Inflammatory macrophage treated with lipopolysaccharide for 1 hour (primary cell): ENCODE measurements at places on chromosomes 1 and 21.

- no peak for DNase-seq
Observed at GRCh38 chr1:96519851-96520578, 201.6 kb upstream of the PTBP2 start.

- peak; percentile 36 for DNase-seq
Observed at GRCh38 chr1:160134791-160135572, 16.4 kb upstream of the ATP1A4 start.

- DNase-seq: no peak
Observed at GRCh38 chr1:154327466-154328317, 2.4 kb downstream of the ATP8B2 start.

GRCh38 chr21:41683815-41684214 is 83.0 kb downstream of the RIPK4 start:
- DNase-seq: no peak

GRCh38 chr1:66330722-66331141 is 203.2 kb upstream of the SGIP1 start:
- DNase-seq: no peak

- DNase-seq: no peak
Observed at GRCh38 chr1:79662596-79662995, 656.1 kb upstream of the ADGRL4 start.

DNA sequence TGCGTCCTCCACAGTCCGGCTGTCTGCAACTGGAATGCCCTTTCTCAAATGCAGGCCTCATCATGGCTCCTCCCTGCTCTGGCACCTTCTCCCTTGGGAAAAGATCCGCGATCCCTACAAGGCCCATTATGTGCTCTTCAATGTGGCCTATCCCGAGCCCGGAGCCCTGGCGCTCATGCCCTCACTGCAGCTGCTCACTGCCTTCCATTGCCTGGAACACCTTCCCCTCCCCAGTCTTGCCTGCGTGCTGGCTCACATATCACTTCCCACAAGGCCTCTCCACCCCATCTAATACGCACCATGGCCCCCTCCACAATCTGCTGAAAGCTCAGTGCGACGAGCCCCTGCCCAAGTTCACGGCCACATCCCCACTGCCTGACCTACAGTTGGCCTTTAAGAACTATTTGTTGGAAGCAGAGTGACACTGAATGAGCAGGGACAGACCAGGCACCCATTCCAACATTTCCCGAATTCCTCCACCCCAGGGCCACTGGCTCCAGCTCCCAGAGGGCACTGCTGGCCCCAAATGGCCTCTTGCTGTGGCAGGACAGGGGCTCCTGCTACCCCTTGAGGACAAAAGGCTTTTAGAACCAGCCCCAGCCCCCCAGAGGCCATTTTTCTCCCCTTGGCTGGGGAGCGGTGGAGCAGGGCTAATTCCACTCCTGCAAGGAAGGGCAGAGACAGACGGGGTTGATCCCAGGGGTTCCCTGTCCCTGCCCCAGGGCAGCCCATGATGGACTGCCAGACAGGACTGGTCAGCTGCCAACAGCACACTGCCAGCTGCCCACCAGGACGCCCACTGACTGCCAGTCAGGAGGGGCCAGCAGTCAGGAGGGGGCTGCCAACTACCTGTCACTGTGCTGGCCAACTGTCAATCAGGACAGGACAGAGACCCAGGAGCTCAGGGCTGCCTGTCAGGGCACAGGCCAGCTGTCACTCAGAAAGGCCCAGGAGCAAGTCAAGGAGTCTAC is 64.8 kb downstream of the DHRS3 start:
- DNase-seq: no peak

GRCh38 chr1:112522621-112523020 is 13.9 kb downstream of the WNT2B start:
- no peak for DNase-seq

DNA sequence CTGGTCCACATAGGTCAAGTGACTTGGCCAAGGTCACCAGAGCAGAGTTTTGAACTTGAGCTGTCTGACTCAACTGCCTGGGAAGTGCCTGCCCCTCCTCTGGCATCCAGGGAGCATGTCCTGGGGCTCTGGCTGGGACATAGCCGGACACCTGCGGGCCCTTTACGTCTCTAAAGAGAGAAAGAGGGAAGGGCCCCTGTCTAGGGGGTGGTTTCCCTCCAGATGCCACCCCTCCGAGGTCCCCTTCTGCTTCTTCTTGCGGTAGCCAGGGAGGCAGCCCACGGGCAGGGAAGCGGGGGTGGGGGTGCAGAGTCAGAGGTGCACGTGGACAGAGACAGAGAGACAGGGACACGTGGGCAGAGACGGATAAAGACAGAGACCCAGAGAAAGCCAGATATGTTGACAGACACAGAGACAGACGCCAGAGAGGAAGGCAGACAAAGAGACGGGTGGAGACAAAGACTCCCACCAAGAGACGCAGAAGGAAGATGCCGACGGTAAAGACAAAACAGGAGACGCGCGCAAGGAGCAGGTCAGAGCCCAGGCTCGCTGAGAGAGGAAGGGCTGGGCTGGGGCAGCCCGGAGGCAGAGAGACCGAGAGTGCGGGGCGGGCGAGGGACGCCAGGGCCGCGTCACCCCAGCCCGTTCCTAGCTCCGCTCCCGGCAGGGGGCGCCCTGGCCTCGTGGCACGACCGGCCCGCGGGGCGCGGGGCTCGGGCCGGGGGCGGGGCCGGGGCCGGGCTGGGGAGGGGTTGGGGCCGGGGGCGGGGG is 458 bp upstream of the ALPL start:
- peak; percentile 66 for DNase-seq

GRCh38 chr21:34546542-34546941 is 34.5 kb upstream of the KCNE1 start:
- DNase-seq: peak; percentile 65

GRCh38 chr1:94737124-94737998 is 82.8 kb upstream of the SLC44A3 start:
- DNase-seq: no peak

- peak; percentile 16 for DNase-seq
Observed at GRCh38 chr1:227961651-227962466, 14.1 kb upstream of the WNT9A start.

- DNase-seq: no peak
Observed at GRCh38 chr1:173383351-173383750, 93.8 kb upstream of the PRDX6 start.

- DNase-seq: no peak
Observed at GRCh38 chr1:182270731-182271130, 120.9 kb downstream of the GLUL start.

DNA sequence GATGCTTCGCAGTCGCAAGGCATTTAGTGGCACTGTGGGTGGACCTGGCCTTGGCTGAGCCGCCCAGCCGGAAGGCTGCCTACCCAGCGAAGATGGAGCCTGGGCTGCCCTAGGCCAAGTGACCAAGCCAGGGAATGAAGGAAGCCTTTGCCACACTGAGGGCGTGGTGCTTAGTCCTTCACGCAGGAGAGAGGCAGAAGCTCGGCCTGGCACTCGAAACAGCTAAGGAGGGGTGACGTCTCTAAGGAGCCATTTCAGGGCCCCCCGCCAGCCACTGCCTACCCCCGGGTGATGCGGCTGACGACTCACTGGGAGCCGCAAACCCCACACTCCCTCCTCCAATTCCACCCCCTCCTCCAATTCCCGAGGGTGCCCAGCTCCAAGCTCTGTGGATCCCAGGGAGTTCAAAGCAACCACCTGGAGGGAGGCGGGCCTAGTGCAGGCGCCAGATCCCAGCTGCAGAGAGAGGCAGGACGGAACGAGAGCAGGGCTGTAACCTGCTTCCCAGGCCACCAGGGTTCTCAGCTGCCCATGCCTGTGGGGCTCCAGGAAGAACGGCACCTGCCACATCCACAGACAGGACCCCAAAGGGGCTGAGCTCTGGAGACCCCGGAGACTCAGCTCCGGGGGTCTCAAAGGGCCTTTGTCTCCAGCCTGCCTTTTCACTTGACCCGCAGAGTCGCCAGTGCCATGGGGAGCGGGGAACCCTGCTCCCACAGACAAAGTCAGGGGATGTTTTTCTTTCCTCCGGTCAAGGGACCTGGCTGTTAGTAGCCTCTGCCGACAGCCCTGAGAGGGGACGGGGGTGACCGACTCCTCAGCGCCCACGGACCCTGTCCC is 75.8 kb downstream of the ARHGEF16 start:
- no peak for DNase-seq

GRCh38 chr1:54287176-54287650 is 87.2 kb downstream of the MRPL37 start:
- DNase-seq: peak; percentile 52

DNA sequence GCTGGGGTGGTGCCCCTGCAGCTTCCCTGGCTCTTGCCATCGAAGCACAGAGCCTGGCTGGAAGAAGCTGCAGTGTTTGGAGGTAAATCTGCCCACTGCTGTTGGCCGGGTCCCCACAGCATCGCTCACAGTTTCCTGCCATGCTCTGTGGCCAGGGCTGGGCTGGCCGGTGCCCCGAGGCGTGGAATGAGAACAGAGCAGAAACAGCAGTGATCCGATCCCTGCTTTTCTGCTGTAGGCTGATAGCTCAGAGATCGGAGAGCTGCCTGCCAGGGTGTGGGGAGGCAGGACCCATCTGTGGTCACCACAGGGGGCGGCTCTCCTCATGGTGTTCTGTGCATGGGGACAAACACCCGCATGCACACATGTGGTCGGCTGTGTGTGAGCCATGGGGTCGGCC is 11.5 kb downstream of the SLC45A1 start:
- no peak for DNase-seq

DNA sequence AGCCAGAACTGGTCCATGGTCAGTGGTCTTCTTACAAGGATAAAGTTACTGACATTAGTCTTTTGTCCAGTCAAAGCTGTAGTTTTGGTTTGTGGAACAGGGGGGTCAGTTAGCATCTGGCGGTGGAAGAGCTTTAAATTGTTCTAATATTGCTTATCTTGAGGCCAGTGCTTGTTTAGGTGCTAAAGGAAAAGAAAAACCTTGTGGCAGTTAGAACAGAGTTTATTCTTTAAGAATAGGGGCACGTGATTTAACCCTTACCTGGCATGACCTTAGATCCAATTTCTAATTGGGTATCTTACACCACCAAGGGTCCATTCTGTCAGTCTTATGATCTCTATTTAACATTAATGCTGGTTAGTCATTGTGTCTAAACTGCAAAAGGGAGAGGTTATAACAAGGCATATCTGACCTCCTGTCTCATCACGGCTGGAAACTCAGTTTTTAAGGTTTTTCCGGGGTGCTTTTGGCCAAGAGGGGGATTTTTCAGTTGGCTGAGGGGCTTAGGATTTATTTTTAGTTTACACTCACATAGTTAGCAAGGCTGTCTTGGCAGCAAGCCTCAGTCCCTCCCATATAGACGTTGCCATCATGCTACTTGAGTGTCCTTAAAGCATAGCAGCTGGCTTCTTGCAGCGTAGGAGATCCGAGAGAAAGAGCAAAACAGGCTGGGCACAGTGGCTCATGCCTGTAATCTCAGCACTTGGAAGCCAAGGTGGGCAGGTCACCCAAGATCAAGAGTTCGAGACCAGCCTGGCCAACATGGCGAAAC is 60.1 kb upstream of the FAM89A start:
- DNase-seq: no peak

- DNase-seq: no peak
Observed at GRCh38 chr1:162166917-162167615, 97.6 kb downstream of the NOS1AP start.

DNA sequence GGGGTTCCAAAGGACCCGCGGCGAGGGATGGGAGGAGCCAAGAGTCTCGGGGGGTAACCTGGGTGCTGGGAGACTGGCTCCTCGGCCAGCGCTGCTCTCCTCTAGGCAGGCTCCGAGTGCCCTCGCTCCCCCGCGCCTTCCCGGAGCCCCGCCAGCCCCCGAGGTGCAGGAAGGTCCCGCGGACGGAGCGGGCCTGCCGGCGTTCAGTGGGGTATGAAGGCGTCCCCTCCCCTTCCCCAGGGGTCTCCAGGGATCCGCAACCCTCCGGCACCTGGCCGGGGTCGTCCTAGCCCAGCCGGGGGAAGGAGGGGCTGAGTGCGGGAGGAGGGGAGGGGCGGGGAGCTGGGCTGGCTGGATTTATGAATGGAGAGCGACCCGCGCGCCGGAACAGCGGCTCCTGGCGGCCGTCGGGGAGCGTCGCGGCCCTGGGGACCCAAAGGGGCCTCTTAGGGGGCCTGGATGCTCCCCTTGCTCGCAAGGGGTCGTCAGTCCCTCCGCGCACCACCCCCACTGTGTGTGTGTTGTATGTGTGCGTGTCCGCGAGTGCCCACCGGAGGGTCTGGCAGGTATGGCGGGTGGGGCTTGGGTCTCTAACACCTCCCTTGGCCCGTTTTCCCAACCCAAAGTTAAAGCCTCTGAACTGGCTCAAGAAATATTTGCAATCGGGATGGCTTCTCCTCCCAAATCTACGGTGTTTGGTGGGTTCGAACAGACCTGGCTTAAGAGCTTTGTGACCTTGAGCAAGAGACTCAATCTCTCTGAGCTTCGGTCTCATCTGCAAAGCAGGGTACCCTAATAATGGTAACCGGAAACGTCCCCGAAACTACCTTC is 642 bp downstream of the HCRTR1 start:
- peak; percentile 49 for DNase-seq

DNA sequence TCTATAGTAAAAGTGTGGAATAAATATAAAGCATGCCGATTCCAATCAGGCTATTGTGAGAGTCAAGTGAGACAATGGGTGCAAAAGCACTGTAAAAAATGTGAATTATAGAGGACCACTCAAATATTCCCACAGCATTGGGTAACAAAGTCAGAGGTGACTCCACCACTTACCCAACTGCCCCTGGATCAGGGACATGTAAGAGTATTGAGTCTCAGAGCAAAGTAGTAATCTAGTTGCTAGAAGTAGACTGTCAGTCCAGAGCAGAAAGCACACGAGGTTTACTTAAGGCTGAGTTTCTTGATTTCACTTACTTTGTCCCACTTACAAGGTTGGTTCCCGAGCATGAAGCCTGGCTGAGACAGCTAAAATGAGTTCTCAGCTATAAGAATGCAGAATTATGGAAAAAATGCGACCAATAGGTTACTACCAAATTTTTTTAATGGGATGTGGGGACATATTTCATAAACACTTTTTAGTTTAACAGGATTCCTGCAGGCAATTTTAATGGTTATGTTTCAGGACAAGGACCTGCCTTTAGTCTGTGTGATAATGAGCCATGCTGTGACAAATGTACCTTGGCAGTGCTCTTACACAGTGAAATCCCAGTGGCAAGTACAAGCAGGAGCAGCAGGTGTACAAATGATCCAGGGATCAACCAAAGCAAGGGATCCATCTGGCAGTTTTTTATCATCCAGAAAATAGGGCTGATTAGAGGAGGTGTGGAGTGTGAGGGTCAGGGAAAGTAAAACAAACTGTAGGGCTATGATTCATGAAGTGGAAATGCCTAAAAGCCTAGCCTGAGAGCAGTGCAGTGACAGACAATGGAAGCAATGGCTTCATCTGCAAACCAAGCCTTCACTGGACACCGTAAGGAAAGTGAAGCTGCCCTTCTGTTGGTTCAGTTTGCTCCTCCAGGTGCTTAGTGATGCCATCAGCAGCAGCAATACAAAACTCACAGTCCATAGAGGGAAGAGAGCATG is 156.2 kb upstream of the SPAG17 start:
- DNase-seq: no peak

GRCh38 chr1:107739651-107740050 is 225.3 kb downstream of the VAV3 start:
- DNase-seq: no peak

- DNase-seq: no peak
Observed at GRCh38 chr1:150092180-150092791, 24.7 kb downstream of the VPS45 start.

DNA sequence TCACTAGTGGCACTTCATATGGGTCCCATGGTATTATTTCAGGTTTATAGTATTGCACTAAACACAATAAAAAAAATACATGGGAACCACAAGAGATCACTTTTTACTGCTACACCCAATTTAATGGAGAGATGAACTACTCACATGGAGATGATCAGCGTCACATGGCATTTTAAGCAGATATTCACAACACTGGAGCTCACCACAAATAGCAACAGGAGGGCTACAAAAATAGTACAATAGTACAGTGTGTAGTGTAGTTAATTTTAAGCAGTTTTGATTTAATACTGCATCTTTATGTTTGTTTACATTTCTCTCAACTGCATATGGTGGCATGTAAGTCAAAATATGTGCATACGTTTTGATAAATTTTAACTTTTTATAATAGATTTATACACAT is 31.0 kb downstream of the SNX7 start:
- DNase-seq: no peak
